ENCODE measurements at places on chromosomes 13 and 19.

- no peak for DNase-seq
Measured at GRCh38 chr13:84445776-84446175, 563.5 kb upstream of the SLITRK1 start.

DNA sequence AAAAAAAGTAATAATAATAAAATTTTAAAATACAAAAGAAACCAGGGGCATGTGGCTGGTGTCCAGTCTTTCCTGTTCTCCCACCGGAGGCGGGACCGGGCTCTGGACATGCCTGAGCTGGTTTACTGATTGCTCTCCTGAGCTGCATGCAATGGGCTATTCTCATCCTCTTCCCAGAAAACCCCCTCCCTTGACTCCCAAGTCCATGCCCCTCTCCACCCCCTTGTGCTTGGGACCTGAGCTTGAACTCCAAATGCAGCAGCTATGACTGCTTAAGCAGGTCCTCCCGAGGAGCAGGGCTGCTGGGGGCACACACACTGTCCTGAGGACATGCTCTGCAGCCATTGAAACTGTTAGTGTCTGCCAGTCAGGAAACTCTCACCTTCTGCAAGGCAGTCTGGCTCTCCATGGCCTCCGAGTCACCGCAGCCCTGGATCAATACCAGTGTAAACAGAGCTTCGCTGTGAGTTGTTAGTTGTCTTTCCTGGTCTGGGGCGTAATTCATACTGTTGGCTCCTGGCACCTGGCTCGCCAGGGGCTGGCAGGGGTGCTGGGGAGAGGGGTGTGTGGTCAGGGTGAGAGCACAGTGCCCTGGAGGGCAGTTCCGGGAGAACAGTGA lies 41.6 kb upstream of the CHST8 start:
- DNase-seq: no peak

GRCh38 chr13:92122186-92122853 lies 723.9 kb downstream of the GPC5 start:
- DNase-seq: no peak

GRCh38 chr19:21482863-21483276 lies 22.5 kb upstream of the ZNF429 start:
- DNase-seq: peak; percentile 67

GRCh38 chr13:36436811-36437210 lies 4.5 kb downstream of the CCNA1 start:
- DNase-seq: no peak

GRCh38 chr13:30615481-30615865 lies 2.2 kb upstream of the USPL1 start:
- no peak for DNase-seq

GRCh38 chr13:94708031-94708859 lies 4.1 kb downstream of the SOX21 start:
- no peak for DNase-seq

GRCh38 chr19:42422901-42423461 lies 4.2 kb downstream of the LIPE start:
- DNase-seq: no peak

GRCh38 chr13:73194310-73194709 lies 135.5 kb downstream of the KLF5 start:
- DNase-seq: no peak
